Astrocyte (in vitro differentiated cells and primary cell): ENCODE measurements at places on chromosomes 6 and 20.

GRCh38 chr6:137490006-137490905, 3.9 kb downstream of the OLIG3 start:
- no peak for DNase-seq

DNA sequence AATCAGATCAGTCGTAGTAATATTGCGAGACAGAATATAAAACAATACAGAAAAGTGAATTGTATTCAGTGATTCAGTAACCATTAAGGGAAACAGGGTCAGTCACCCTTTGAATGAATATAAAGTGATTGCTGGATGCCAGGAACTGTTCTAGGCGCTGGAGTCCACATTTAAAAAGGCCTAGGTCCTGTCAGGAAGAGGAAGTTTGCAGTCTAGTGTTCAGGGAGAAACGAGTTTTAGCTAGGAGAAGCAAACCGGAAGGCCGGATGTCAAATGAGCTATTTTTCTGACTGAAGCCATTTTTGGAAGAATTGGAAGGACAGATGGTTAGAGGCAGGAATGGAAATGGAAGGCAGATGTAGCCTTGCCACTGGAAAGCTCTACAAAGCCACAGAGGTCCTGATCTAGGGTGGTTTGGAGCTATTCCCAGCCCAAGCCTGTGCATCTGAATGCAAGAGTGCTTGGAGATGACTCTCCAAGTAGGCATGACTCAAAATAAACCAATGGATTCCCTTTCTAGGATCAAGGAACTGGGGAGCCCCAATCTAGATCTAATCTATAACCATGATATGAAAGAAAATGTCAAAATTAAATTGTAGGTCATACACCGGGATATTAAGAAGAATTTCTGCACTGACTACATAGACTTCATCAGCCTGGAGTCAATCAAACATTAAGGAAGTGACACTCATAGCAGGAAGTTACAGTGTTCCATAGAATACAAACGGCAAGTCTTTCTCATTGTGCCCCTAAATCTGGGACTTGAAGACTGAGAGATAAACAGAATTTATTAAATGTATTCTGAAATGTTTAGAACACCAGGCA, 36.8 kb upstream of the CDKAL1 start:
- DNase-seq = peak; percentile 93

DNA sequence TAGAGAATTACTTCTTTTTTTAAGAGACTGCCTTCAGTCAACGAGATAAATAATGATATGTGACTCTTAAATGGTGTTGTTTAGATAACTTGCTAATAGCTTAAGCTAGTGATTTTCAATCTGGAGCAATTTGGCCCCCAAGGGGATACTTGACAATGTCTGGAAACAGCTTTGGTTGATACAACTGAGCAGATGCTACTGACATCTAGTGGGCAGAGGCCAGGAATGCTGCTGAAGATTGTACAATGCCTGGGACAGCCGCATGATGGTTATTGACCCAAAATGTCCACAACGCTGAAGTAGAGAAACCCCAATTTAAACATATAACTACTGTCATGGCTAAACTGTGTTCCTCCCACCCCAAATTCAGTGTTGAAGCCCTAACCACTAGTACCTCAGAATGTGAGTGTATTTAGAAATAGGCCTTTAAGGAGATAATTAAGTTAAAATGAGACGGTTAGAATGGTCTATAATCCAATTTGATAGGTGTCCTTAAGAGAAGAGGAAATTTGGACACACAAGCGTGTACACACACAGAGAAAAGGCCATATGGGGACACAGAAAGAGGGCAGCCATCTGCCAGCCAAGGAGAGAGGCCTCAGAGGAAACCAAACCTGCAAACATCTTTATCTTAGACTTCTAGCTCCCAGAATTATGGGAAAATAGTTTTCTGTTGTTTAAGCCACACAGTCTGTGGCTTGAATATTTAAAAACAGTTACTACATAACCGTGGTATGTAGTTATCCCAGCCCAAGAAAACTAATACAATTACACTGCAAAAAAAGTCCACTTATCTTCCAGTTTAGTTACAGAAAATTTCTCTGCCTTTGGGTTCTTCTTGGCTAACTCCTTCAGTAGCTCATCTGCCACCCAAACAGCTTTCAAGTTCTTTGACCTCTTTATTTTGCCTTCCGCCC, 22.2 kb downstream of the RWDD2A start:
- DNase-seq = peak; percentile 80

- no peak for DNase-seq
These were observed 119.8 kb downstream of the COL12A1 start for GRCh38 chr6:75085931-75086635.

- no peak for DNase-seq
These were observed 39.9 kb upstream of the DST start for GRCh38 chr6:56682635-56683034.

GRCh38 chr6:48606618-48607017, 495.6 kb upstream of the PTCHD4 start:
- DNase-seq = no peak

- no peak for DNase-seq
These were observed 40.6 kb downstream of the NINL start for GRCh38 chr20:25544734-25545133.

GRCh38 chr20:64074184-64074789, 5.0 kb downstream of the RGS19 start:
- DNase-seq = no peak

- no peak for DNase-seq
These were observed 609 bp downstream of the L3MBTL1 start for GRCh38 chr20:43508106-43508505.

GRCh38 chr6:105122717-105123116, 57.1 kb downstream of the POPDC3 start:
- no peak for DNase-seq

- no peak for DNase-seq
These were observed 36.8 kb upstream of the L3MBTL3 start for GRCh38 chr6:129981598-129981997.

DNA sequence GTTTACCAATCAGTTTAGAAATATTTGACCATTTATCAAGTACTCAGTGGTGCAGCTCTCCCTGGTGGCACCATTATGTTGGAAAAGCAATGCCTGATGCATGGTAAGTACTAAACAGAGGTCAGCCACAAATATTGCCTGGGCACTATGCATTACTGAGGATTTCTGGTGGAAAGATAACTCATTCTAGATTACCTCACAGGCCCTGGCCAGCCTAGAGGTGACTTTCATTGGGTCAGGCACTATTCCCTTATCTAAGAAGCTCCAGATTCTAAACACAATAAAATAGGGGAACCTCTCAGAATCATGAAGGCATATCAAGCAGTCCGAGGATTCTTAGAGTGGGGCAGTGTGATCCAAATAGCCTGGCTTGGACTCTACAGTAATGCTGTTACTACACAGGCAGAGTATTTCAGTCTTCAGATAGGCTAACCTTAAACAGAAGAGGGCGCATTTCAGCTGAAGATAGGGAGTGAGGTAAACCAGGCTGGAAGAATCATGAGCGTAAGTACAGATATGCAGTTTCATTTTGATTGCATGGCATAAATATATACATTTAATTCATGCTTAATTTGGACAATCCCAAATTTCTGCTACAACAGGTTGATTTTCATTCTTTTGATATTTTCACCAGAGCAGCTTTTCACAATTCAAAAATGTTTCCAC, 12.1 kb downstream of the LGSN start:
- peak; percentile 5 for DNase-seq

- no peak for DNase-seq
These were observed 184.4 kb upstream of the ZNF217 start for GRCh38 chr20:53778041-53778516.

DNA sequence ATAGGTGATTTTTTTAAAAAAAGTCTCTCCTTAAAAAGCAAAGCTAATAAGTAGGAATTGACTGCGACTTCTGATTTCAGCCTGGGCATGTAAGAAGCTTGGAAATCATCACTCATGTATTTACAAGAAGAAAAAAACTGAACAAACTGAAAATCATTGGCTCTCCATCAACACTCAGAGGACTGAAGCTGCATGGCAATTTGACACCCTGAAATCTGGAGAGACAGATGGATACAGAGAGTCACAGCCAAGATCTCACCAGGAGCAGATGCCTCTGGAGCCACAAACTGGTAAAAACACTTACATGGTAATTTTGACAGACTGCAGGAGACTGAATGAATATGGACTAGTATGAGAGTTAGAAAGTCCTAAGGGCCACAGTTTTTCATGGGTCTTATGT, 191.2 kb upstream of the TCF21 start:
- peak; percentile 44 for DNase-seq

GRCh38 chr6:167650730-167651317, 175.9 kb upstream of the AFDN start:
- DNase-seq = no peak

GRCh38 chr20:3209946-3210317, 634 bp downstream of the ITPA start:
- DNase-seq = peak; percentile 6

GRCh38 chr6:40577672-40578071, 9.5 kb downstream of the LRFN2 start:
- DNase-seq = no peak

GRCh38 chr20:64228751-64229506, 26.6 kb upstream of the PCMTD2 start:
- DNase-seq = no peak
